Stimulated activated CD8-positive, alpha-beta memory T cell treated with anti-CD3 and anti-CD28 coated beads, Interleukin-2, amount 100 ng/mL, for 1 hour (primary cell): ENCODE measurements at places on chromosomes 11 and 22.

DNA sequence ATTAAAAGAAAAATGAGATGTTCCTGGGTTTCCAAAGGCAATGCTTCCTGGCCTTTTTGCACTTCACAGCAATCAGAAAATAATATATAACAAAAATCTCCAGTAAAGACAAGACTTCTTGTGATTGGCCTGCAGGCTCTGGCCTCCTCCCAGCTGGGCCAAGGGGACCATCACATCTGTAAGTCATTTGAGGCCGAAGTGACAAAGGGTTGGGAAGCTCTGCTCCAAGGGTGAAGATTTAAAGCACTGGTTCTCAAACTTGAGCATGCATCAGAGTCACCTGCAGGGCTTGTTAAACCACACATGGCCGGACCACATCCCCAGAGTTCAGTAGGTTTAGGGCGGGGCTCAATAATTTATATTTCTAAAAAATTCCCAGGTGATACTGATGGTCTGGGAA is 32.1 kb downstream of the ARFGAP2 start:
- no peak for DNase-seq

DNA sequence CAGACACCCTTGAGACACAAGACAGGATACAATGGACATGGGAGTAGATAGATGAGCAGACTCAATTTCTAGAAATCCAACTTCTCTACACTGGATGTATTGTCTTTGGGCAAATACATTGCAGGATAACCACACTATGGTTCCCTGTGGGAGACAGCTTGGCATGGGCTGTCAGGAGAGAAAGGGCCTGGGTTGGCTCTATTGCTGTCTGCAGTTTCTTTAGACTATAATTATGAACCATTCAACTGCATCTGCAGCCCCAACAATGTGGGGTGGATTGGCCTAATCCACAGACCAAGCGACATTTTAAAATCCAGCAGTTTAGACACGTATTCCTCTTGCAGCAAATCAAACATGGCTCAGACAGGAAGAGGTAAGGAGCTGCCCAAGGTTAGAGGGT is 60.3 kb downstream of the ETS1 start:
- no peak for DNase-seq

DNA sequence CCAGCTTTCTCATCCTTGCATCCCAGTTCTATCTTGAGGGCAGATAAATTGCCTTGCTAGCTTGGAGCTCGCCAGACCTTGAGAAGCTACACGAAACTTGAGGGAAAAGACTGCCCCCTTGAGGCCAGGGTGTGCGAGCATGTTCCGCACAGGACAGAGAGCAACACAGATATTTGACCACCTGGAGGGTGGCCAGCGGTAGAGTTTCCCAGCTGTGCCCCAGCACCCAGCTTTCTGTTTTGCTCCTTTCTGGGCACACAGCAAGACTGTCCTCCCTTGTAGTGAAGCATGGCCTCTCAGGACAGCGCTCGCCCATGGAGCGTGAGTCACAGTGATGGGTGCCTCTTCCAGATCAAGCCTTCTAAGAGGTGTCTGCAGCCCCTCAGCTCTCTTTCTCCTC is 23.5 kb downstream of the SPATA19 start:
- DNase-seq = no peak

DNA sequence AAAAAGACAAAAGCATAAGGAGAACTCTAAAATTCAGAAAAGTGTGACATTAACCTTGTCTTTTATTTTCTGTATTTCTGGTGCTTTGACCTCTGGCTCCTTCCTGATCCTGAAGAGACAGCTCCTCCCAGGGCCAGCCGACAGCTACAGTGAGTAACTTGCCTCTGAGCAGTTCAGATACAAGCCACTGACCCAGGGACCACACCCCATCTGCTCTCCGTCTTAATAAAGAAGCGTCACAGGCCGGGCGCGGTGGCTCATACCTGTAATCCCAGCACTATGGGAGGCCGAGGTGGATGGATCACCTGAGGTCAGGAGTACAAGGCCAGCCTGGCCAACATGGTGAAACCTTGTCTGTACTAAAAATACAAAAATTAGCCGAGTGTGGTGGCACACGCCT is 6.5 kb downstream of the MLC1 start:
- no peak for DNase-seq

GRCh38 chr11:65506772-65507505 is 8.1 kb downstream of the MALAT1 start:
- peak; percentile 38 for DNase-seq

GRCh38 chr11:19432370-19433061 is 191.8 kb upstream of the E2F8 start:
- no peak for DNase-seq

GRCh38 chr11:23923357-23923756 is 573.5 kb upstream of the LUZP2 start:
- no peak for DNase-seq

GRCh38 chr11:22878039-22878438 is 17.8 kb upstream of the CCDC179 start:
- DNase-seq = no peak

- DNase-seq = no peak
Observed at GRCh38 chr11:96090711-96091110, 166.8 kb upstream of the MTMR2 start.

DNA sequence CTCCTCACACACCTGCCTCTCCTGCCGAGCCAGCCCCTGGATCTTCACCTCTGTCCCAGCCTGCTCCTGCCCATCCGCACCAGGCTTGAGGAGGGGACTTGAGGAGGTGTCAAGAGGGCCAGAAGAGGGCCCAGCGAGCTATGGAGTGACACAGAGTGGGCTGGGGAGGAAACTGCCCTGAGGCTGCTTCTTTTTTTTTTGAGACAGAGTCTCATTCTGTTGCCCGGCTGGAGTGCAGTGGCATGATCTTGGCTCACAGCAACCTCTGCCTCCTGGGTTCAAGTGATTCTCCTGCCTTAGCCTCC is 21.9 kb upstream of the CDON start:
- DNase-seq = no peak

GRCh38 chr22:46954781-46955180 is 192.3 kb downstream of the TBC1D22A start:
- no peak for DNase-seq

- DNase-seq = no peak
Observed at GRCh38 chr11:92886243-92886905, 83.1 kb upstream of the MTNR1B start.

GRCh38 chr11:77503006-77503405 is 29.1 kb upstream of the PAK1 start:
- DNase-seq = no peak

GRCh38 chr22:42397332-42398249 is 34.6 kb downstream of the NFAM1 start:
- DNase-seq = no peak

DNA sequence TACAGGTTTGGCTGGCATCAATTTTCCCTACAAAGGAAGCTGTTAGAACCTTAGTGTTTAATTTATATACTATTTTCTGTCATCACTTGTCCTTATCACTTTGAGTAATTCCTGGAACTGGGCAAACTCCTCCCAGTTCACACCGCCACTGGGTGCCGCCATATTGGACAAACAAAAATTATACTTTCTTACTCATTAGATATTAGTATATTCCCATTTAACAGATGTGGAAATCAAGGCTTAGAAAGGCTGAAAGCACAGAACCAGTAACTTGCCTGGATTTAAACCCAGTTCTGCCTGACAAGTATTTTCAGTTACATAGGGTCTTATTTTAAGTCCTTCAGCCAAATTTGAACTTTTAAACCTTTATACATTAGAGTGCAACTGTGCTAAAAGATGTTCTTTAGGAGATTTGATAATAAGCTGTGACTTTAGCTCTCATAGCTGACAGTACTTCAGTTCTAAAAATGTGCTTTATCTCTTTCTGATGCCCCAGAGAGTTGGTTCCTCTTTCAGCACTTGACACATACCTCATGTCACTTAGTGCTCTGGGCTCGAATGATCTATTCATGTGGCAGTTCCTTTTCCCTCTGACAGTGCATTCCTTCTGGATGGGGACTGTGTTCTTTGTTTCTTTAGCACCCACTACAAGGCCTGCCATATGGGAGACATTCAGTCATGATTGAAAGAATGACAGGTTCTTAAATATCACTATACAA is 25.4 kb downstream of the COA4 start:
- no peak for DNase-seq

GRCh38 chr11:20105427-20105826 is 54.8 kb downstream of the DBX1 start:
- no peak for DNase-seq
